ENCODE measurements at places on chromosomes 4 and X.
A peak's percentile ranks its signal among the peaks of the same experiment; 100 is the strongest.

DNA sequence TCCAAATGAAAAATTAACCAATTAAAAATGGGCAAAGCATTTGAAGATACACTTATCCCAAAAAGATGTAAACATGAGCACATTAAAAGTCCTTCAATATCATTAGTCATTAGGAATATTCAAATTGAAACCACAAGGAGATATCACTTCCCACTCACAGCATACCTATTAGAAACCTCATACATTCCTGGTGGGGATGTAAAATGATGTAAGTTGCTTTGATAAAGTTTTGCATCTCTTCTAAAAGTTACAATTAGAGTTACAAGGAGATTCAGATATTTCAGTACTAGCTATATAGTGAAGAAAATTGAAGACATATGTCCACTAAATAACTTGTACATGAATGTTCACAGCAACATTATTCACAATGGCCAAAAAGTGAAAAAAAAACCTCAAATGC is 1109.3 kb upstream of the LCORL start:
- no peak for DNase-seq

- no peak for DNase-seq
Measured at GRCh38 chr4:180792541-180792940, 1450.7 kb upstream of the TENM3 start.

GRCh38 chr4:19195696-19196095 is 1056.0 kb upstream of the SLIT2 start:
- DNase-seq: no peak

- no peak for DNase-seq
Measured at GRCh38 chr4:46442963-46443362, 53.0 kb upstream of the GABRA2 start.

DNA sequence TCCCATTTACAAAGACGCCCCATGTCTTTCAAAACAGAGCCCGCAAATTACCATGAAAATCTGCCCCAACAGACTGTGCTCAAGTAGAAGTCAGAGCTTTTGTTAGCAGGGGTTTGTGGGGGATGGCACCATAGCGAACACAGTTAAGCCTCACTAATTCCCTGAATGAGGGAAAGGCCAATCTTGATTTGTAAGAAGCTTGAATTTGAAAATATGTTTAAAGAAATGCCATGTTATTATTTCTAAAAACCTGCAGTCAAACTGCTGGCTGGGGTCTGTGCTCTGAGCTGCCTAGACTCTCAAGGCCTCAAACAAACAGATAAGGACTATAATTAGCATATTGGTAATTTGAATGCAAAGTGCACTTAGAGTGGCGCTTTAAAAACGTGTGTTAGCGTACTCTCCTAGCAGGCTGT is 9.4 kb upstream of the PAK3 start:
- no peak for DNase-seq

GRCh38 chr4:150782311-150782710 is 200.4 kb downstream of the MAB21L2 start:
- DNase-seq: no peak

DNA sequence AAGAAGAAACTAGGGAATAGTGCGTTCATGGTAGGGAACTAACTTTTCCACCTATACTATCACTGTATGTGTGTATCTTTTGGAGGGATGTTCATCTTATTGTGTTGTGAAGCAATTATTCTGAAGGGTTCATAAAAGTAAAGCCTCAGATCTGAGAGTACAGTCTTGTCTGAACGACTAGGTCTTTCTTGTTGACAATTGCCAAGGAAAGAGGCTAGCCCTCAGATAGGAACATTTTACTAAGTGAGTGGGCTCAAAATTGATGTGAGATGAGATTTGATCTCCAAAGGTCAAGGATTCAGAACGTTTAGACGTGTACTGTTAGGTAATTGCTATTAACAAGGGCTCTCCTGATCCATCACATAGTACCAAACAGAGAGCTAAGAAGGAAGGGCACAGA is 15.2 kb upstream of the CNOT6L start:
- DNase-seq: no peak

- DNase-seq: no peak
Measured at GRCh38 chr4:55132775-55133174, 7.4 kb upstream of the KDR start.

GRCh38 chr4:167100120-167100519 is 134.2 kb downstream of the SPOCK3 start:
- no peak for DNase-seq

DNA sequence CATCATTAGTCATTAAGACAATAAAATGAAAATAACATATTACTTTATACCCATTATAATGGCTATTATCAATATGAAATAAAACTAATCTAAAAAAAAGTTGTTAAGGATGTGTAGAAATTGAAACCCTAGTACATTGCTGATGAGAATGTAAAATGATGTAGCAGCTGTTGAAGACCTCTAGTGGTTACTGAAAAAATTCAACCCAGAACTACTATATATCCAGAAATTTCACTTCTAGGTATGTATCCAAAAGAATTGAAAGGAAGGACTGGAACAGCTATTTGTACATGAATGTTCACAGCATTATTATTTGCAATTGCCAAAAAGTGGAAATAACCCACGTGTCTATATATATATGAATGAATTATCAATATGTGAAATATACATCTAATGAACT is 180.3 kb upstream of the KLHL4 start:
- DNase-seq: no peak

DNA sequence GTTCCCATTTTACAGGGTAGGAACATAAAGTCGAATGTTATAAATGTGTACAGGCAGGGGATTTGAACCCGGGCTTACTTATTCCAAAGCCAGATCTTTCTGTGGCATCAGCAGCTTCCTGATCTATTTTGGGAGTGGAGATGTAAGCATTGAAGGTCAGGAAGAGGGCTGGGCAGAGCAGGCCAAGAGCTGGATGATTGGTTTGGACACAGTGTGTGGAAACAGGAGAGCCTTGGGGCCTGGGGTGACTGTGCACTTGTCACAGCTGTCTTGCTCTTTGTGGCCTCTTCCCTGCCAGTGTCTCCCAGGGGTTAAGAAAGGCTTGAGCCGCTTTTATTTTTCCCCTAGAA is 127.9 kb upstream of the ENPP6 start:
- no peak for DNase-seq

GRCh38 chr4:187993827-187994226 is 1.7 kb upstream of the ZFP42 start:
- no peak for DNase-seq

DNA sequence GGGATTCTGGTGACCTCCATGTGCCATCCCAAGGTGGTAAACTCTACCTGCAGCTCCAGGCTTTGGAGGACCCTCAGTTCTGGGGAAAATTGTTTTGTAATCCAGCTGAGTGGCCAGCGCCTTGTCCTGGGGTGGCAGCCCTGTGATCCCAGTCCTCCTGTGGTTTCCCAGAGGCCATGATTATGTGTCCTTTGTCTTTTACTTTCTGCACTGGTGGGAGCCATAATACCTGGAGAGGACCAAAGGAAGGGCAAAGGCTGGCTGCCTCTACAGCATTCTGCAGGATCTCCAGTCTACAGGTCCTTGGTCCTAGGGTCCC is 64.0 kb downstream of the NBDY start:
- DNase-seq: no peak

DNA sequence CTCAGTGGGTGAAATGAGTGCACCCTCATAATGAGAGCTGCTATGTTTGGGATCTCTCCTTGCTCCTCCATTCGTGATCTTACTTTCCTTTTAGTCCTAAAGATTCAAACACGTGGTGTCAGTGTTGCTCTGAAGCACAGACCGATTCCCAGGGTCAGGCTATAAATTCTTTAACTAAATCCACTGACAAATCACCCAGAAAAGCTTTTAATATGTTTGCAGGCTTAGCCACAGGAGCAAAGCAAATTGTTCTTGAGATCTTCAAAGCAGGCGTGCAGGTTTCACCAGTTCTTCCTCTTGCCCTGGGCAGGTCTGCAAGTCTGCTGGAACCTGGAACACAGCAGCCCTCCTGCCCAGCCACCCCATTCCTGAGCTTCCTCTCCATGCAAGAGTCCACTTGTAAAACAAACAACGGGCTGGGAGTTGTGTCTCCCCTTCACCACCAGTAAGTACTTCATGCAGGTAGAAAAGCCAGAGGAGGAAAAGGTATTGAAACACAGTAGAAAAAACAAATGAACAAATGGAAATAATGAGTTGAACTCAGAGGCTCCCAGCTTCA is 70.1 kb upstream of the ENPP6 start:
- no peak for DNase-seq

- DNase-seq: no peak
Measured at GRCh38 chrX:2751291-2751690, 549 bp upstream of the XG start.

DNA sequence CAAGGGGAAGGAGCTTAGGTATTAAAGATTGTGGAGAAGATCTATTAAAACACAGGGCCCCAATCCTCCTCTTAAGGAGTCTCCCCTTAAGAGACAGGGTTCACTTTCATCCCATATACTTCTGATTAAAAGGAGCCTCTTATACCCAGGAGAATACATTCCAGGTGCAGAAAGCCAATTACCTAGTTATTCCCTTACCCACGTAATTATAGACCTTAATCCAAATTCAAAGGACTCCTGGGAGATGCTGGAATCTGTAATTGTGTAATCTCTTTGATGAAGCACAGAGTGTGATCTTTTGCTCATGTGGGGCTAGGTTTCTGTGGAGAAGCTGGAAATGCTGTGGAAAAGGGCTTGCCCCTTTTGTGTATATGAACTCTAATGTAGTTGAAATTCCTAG is 1.4 kb upstream of the SEC24B start:
- DNase-seq: no peak

GRCh38 chr4:101823864-101824263 is 33.3 kb downstream of the BANK1 start:
- no peak for DNase-seq

- DNase-seq: no peak
Measured at GRCh38 chr4:189001283-189001970, 862.2 kb downstream of the TRIML1 start.

GRCh38 chr4:140242357-140243277 is 88.6 kb upstream of the MAML3 start:
- no peak for DNase-seq

- no peak for DNase-seq
Measured at GRCh38 chr4:4854649-4855295, 4.7 kb upstream of the MSX1 start.

- no peak for DNase-seq
Measured at GRCh38 chr4:83293305-83294046, 8.9 kb upstream of the COQ2 start.

DNA sequence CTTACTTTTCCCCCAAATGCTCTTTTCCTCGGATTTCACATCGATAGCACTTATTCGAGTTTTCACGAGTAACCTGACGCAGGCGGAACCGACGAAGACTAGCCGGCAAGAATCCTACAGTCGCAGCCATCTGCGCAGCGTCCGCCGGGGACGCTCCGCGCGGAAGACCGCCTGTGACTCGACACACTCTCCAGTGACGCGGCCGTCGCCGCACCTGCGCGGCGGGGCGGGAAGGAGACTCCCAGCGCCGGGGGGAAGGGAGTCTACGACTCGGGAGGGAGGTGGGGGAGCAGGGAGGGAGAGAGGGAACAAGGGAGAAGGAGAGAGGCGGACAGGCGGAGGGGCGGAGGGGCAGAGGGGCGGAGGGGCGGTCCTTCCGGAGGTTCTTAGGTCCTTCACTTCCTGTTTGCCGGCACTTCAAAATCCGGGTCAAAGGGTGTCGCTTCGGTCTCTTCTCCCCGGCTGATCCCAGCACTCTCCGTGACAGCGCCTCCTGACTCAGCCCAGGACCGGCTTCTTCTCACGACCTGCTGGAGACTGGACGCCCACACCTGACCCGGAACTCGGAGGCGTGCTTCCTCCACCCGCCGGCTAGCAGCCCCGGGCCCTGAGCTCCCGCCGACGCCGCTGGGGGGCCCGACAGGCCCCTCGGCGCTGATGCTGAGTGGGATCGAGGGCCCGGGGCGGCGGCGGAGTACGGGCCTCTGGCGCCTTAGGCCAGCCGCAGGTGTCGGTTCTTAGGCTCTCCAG is at the start of gene USP38:
USP38 (plus strand) TSS at position 415 of the 750 bp plus-strand sequence. CDS start 534 bp downstream, outside the sequence.
- peak; percentile 81 for DNase-seq

GRCh38 chrX:16112428-16112827 is 10.9 kb upstream of the GRPR start:
- no peak for DNase-seq

GRCh38 chr4:2042204-2042946 is 16.8 kb upstream of the NAT8L start:
- no peak for DNase-seq
